ENCODE measurements at places on chromosomes 7 and 10. TPM values are rescaled to one million over a fixed set of nuclear protein-coding genes. Genes with fewer than 3 reads are reported as not detected.

Gene VWDE
- not detected for total RNA-seq

Gene DNAJC9
- 11.5 TPM for total RNA-seq

Gene NPFFR1
- not detected for total RNA-seq

Gene SYCE1
- total RNA-seq = 10.0 TPM

Gene UBN2
- 8.9 TPM for total RNA-seq

Gene SSC4D
- total RNA-seq = 0.46 TPM

Gene CPN1
- not detected for total RNA-seq

Gene ARHGAP22
- 2.2 TPM for total RNA-seq

Gene UPP1
- total RNA-seq = 10.6 TPM

Gene HGF
- total RNA-seq = 5.9 TPM

Gene GSDME
- total RNA-seq = 11.2 TPM

DNA sequence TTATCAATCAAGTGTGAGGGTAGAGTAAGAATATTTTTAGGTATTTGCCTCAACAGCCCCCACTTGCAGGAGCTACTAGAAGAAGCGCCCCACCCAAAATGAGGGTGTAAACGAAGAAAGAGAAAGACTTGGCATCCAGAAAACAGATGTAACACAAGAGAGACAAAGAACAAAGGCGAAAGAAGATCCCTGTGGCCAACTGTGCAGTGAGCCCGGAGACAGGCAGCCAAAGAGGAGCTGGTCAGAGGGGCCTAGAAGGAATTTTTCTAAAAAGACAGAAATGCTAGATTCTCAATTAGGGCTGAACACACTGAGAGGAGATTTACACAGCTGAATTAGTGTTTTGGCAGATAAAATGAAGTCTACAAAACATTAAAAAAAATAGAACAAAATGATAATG, 29.6 kb upstream of the EIF5AL1 start:
- DNase-seq = no peak

DNA sequence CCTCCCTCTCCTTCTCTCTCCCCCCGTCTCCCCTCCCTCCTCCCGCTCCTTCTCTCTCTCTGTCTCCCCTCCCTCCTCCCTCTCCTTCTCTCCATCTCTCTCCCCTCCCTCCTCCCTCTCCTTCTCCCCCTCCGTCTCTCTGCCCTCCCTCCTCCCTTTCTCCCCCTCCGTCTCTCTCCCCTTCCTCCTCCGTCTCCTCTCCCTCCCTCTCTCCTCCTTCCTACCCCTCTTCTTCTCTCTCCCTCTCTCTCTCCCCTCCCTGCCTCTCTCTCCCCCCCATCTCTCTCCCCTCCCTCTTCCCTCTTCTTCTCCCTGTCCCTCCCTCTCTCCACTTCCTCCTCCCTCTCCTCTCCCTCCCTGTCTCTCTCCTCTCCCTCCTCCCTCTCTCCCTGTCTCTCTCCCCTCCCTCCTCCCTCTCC, 32.2 kb downstream of the AP5Z1 start:
- DNase-seq = no peak

GRCh38 chr10:129057856-129058663, 409.0 kb upstream of the MGMT start:
- peak; percentile 89 for DNase-seq

DNA sequence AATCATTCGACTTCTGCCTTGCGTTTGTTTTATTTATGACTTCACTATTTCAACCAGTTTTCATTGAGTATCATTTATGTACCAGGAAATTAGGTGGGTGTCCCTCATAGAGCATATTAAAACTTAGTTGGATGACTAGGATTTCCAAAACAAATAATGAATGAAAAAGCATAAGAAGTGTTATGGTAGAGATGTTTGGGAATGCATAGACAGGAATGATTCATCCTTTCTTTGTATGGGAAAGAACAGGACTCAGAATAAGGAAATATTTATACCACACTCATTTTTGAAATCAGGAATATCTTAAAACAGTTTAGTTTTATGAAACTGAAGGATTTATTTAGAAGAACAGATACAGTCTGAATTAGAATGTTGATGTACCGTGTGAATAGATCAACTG, 315.7 kb downstream of the EXOC4 start:
- no peak for DNase-seq

- DNase-seq = no peak
These were observed 63.1 kb downstream of the TNS3 start for GRCh38 chr7:47518827-47519226.

GRCh38 chr10:90958781-90959180, 37.9 kb upstream of the ANKRD1 start:
- DNase-seq = no peak

DNA sequence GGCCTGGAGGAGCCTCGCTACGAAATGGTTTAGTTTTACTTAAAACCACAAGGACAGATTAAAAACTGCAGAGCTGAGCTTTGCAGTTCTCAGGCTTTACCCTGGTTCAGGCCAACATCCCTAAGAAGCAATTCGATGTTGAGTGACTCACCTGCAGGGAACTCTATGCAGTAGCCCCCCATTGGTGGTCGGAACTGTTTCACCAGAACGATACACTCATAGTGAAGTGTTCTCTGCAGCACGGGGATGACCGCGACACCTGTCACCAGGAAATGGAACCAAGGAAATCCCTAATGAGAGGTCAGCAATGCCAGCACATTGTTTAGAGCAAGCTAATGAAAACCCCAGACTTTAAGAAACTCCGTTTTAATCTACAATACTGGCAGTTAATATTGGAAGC, 18.0 kb downstream of the NUDT5 start:
- DNase-seq = no peak

DNA sequence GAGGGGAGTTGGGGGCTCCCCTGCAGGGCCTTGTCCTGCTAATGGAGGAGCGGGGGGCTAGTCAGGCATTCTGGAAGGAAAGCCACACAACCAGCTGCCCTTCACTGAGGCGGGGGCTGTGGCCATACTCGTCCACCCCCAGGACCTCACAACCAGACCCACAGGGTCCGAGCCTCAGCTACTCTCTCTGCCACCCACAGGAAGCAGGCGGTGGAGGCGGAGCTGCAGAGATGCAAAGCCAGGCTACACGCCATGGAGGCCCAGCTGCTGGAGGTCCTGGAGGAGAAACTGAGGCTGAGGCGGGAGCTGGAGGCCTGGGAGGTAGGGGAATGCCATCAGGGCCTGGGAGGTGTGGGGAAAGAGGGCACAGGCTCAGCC, 3.1 kb downstream of the ABHD11 start:
- DNase-seq = no peak

- peak; percentile 86 for DNase-seq
These were observed 72.5 kb upstream of the UCN3 start for GRCh38 chr10:5292196-5292735.

DNA sequence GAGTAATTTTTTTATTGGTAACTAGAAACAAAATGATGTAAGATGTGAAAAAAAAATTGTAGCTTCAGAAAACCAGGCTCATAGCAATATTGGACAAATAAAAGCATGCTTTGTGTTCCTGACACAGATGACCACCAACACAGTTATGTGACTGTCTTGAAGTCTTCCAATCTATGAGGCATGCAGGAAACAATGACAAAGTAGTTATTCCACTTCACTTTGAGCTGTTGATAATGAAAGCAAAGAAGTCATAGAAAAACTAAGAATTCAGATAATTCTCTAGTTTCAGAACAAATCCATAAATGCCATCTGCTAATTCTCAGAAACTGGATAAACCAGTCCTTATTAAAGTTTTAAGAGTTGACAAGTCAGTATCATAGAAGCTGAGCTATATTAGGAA, 378.4 kb upstream of the SEMA3D start:
- DNase-seq = no peak

DNA sequence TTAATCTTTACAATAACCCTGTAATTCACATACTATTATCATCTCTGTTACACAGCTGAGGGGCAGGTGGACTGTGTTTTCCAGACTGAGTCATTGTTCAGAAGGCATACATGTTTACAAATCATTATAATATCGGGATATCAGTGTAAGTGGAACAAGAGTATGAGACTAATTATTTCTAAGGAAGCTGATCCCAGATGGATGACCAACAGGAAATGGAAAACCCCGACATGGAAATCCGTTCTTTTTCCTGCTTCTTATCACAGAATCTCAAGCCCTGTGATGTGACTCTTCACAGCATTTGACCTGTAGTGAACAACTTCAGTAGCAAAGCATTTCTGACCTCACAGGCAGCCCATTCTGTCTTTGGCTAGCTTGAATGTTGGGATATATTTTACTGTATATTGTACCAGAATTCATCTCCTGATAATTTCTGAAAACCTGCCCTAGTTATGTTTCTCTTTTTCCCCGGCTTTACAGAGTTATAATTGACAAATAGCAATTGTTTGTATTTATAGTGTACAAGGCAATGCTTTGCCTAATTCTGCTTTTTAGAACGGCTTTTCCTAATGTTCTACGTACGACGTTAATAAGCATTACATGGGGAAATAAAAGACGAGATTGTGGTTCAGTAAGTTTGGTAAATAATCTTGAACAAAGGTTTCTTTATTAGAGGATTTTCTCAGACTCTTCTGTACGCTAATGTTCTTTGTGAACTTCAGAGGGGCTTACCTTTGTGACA, 78.6 kb upstream of the SYPL1 start:
- DNase-seq = no peak

- no peak for DNase-seq
These were observed 517.4 kb downstream of the CCSER2 start for GRCh38 chr10:84845628-84846261.

DNA sequence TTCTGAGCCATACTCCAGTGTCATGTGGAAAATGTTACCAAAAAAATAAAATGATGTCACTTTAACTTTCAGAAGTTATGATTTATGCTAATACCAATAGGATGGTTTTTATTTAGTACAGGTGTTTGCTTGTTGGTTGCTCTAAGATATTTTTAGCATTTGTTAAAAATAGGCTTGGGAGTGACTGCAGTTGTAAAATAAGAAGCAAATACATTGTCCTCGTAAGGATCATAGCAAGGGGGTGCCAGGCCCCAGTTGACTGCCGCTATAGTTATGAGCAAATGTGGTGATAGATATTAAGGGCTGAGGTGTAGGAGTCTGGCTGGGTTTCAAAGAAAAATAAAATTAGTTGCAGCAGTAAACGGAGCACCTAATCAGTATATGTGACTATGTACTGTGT, 354.4 kb upstream of the BMPER start:
- DNase-seq = no peak

GRCh38 chr10:68023292-68023691, 51.8 kb downstream of the HERC4 start:
- no peak for DNase-seq

- no peak for DNase-seq
These were observed 743 bp downstream of the ADAP1 start for GRCh38 chr7:953547-954327.

DNA sequence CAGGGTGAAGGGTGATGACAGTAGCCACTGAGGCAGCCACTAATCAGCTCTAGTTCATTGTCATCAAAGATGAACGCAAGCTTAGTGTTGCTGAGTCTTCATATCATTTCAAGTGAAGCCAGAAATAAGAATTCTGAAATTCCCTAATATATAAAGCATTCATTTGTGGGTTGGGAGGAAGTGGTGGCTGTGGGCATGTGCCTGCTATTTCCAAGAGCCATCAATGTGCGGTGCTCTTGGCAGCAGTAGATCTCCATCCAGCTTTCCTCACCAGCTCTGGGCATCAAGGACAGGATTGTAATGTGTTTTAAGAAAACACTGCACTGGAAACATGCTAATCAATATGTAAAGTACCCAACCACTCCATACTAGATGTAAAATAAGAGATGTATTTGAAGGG, 202.5 kb upstream of the AHR start:
- no peak for DNase-seq

- no peak for DNase-seq
These were observed 52.0 kb downstream of the PAXIP1 start for GRCh38 chr7:154950960-154951359.

DNA sequence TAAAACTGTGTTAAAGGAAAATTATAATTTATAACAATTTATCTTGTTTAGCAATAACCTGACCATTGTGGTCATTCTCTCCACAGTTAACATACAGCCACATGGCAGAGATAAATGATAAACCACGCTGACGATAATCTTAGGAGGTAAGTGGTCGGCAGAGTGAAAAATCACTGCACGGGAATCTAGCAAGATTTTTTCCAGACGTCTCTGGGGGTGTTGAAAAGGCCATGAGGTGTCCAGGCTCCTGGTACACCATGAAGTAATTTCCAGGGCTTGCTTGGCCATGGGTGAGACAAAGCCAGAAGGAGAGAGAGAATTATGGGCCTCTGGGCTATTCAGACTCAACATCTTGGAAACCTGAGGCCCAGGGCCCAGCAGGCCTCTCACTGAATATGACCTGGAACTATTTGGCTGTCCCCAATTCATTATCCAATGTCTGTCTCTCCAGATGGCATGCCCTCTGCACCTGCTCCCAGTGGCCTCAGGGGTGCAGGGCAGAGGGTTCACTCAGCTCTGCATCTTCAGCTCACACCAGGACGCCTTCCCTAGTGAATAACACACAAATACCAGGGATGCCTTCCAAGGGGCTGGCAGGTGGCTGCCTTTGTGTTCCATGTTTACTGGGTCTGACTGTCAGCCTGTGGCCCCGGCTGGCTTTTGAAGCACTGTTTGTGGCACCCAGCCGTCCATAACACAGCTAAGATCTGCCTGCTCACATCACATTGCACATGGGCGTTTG, 590.4 kb upstream of the PFKP start:
- DNase-seq = no peak

DNA sequence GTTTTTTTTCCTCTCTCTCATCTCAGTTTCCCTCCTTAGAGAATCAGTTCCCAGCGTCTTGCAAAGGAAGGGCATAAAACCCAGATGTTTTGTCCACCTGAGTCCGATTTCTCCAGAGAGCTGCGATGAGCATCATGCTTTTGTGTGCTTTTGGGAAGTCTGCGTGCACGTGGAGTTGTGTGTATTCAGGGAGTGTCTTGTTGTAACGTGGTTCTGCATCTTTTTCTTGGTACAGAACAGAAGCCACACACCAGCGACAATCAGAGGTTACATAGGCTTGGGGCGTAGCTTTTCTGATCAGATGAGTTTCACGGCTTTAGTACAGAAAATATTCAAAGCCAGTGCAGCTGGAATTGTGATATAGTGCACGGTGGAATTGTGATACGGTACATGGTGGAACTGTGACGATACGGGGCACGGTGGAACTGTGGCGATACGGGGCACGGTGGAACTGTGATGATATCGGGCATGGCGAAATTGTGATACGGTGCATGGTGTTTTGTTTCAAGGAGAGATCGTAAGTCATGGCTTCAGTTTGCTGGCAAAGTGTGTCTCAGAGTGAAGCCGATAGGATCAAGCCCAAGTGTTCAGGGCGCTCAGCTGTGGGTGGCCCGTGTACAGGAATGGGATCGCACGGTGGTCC, 32.8 kb downstream of the FOXK1 start:
- no peak for DNase-seq

- DNase-seq = no peak
These were observed 53.4 kb upstream of the KIF5B start for GRCh38 chr10:32109603-32110002.

- DNase-seq = no peak
These were observed 45.2 kb downstream of the PARP12 start for GRCh38 chr7:140017543-140017942.

GRCh38 chr7:74430961-74431466, 22.7 kb upstream of the GTF2IRD1 start:
- DNase-seq = no peak

Measured in esophagus muscularis mucosa (tissue), 4 donors.